ENCODE measurements at places on chromosomes 11 and 22. TPM values are rescaled to one million over a fixed set of nuclear protein-coding genes. Genes with fewer than 3 reads are reported as not detected.

GRCh38 chr22:28715611-28716010, 26.0 kb downstream of the CHEK2 start:
- no peak for DNase-seq

DNA sequence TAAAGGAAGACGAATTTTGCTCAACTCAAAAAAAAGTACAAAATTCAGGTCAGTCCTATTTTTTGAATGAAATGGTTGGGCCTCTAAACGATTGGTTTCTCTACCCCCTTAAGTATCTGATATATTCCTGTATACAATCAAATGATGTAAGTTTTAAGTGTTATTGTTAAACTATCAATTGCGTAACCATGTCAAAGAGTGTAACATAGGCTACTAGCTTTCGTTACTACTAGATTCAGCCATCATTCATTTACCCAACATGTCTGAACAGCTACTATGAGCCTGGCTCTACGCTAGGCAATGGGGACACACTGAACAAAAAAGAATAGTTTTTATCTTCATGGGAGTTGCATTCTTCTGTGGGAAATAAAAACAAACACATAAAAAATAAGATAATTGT, 3.3 kb downstream of the RAB6A start:
- no peak for DNase-seq

DNA sequence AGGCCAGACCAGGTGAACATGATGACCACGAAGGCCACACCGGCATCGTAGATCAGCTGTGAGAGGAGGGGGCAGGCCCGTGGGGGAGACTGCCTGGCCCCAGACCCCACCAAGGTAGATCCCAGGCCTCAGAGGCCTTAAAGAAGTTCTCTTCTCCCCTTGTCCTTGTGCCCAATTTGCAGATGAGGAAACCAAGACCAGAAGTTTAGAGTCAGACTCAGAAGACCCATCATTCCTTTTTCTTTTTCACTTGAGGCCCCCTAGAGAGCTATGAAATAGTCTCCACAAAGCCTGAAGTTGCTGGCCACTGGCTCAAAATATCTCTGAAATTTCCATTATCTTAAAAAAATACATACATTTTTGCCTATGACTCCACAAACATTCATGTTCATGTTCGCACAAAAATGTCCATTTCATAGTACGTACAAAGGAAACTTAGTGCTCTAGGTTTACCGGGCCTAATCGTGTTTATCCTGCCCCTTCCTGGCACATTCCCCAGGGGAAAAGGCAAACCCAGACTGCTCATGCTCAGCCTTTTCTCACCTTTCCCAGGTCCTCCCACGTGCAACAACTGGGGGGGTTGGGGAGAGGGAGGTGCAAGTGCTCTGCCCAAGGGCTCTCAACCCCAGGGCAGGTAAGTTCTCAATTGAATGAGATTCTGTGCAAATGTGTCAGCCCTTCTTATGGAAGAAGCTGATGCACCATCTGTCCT, 19.2 kb downstream of the SLC43A1 start:
- no peak for DNase-seq

- DNase-seq: no peak
Measured at GRCh38 chr22:43944670-43945430, 10.4 kb upstream of the SAMM50 start.

DNA sequence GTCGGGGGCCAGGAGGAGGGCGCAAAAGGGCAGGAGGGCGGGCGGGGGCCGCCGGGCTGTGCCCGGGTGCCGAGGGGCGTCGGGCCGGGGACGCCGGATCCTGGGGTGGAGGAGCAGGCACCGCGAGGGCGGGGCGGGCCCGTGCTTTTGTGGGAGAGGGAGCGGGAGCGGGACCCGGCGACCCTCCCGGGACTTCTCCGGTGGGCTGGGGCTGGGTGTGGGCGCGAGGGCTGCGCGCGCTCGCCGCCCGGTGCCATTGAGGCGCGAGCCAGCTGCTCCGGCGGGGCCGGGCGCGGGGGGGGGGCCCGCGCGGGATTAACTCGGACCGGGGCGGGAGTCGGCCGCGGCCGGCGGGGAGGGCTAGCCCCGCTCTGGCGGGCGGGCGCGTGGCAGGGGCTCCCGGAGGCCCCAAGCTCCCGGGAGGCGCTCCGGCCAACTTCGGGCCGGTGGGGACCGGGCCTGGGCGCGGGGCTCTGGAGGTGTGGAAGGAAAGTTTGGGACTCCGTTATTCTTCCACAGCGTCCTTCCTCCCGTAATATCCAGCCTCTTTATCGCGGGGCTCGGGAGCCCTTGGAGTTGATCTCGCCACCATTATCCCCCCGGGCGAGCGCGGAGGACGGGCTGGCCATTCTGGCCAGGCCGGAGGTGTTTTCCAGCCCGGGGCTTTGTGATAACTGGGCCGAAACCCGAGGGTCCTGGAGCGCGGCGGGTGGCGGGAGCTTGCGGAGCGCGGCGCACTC, 936 bp downstream of the CECR2 start:
- no peak for DNase-seq

DNA sequence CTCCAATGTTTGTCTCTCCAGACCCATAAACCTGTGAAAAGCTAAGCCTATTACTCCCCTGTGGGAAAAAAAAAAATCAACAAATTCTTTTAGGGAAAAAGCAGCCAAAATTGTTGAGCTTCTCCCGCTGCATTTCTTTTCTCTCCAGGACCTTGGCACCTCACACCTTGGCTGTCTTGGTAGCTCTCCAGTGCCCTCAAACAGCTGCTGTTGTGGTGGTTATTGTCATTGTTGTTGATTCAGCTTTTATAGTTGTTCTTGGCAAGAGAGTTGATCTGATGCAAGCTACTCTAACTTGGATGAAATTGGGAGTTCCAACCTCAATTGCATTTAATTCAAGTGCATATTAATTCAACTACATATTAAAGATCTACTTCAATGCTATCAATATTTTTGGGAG, 516.9 kb upstream of the LARGE1 start:
- DNase-seq: no peak

Gene NLRP10
- total RNA-seq: not detected

Gene BACE1
- total RNA-seq: 25.8 TPM

Gene ANO1
- 40.8 TPM for total RNA-seq

Gene CCDC34
- total RNA-seq: 4.7 TPM

Gene MPEG1
- total RNA-seq: 3.9 TPM

Gene CPT1B
- total RNA-seq: 29.2 TPM
